Stimulated activated CD8-positive, alpha-beta memory T cell treated with anti-CD3 and anti-CD28 coated beads, Interleukin-15, amount 100 ng/mL, for 1 hour (primary cell): ENCODE measurements at places on chromosomes 16 and 17.

DNA sequence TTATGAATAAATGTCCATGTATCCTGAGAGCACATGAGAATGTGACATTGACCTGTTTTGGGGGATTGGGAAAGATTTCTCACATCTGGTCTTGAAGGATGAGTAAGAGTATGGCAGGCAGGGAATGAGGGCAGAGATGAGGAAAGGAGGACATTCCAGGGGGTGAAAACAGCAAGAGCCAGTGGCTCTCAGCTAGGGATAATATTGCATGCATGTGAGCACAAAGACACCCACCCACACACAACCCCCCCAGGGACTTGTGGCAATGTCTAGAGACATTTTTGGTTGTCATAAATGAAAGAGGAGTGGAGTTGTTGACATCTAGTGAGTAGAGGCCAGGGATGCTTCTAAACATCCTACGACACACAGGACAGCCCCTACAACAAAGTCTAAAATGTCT, 6.0 kb downstream of the MYO1D start:
- DNase-seq = no peak

DNA sequence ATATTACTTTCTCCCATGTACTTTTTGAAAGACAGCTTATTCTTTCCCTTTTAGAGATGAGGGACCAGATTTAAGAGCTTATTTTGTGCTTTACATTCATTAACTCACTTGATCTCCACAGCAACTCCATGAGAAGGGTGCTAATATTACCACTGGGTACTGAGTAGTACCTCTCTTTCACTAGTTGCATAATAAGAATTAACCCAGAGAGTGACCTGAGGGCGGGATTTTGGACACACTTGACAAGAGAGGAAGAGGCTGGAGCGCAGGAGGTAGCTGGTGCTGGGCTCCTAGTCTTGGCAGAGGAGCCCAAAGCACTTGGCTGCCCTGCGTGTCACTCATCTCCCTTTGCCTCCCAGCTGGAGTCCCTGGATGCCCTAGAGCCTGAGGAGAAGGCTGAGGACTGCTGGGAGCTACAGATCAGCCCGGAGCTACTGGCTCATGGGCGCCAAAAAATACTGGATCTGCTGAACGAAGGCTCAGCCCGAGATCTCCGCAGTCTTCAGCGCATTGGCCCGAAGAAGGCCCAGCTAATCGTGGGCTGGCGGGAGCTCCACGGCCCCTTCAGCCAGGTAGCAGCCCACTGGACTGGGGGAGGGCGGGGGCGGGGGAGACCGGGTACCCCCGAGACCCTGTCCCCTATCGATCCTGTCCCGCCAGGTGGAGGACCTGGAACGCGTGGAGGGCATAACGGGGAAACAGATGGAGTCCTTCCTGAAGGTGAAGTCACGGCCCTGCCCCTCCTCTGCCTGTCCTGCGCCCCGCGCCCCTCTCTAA, 1.7 kb upstream of the MAZ start:
- DNase-seq = no peak

DNA sequence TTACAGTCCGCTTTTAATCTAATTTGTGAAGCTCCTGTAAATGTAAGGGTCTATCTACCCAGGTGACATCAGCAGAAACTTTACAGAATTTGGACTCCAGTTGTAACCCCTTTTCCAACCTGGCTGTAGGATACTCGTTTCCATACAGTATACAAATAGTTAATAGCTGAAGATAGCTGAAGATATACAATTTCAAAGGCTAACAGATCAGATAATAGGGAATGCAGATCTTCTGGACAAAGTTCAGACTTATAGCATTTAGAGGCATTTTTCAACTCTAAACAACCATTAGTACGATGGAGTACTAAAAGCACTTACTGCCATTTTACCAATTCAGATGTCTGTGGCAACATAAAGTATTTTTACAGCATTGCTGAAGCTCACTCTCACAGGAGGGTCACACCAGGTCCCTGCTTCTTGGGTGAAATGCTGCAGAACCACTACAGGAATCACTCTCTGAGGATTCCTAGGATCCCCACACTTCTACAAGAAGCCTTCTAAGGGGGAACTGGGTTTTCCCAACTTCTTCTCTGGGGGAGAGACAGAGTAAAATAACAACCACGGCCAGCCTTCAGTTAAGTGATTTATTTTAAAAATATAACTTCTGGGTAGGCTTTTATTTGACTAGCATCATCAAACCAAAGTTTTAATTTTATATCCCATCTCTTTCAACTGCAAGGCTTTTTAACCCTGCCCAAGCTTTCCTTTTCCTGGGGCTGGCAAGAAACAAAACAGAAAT, 2.9 kb downstream of the VEZF1 start:
- DNase-seq = no peak

DNA sequence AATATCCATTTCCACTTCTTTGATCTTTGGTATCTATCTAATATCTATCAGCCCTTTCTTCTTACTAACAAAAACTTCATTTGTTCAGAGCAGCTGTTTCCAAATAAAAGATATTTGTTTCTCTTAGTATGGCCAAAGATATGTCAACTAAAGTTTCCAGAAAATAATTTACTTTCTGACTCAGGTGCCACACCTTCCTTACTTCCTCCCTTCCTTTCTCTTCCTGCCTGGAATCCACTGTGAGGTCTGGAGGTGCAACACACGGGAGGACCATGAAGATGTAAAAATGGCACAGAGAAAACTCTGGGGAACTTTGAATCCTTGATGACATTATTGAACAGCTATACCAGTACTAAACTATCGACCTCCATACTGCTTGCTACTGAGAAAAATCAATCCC, 14.0 kb downstream of the MED13 start:
- DNase-seq = no peak

DNA sequence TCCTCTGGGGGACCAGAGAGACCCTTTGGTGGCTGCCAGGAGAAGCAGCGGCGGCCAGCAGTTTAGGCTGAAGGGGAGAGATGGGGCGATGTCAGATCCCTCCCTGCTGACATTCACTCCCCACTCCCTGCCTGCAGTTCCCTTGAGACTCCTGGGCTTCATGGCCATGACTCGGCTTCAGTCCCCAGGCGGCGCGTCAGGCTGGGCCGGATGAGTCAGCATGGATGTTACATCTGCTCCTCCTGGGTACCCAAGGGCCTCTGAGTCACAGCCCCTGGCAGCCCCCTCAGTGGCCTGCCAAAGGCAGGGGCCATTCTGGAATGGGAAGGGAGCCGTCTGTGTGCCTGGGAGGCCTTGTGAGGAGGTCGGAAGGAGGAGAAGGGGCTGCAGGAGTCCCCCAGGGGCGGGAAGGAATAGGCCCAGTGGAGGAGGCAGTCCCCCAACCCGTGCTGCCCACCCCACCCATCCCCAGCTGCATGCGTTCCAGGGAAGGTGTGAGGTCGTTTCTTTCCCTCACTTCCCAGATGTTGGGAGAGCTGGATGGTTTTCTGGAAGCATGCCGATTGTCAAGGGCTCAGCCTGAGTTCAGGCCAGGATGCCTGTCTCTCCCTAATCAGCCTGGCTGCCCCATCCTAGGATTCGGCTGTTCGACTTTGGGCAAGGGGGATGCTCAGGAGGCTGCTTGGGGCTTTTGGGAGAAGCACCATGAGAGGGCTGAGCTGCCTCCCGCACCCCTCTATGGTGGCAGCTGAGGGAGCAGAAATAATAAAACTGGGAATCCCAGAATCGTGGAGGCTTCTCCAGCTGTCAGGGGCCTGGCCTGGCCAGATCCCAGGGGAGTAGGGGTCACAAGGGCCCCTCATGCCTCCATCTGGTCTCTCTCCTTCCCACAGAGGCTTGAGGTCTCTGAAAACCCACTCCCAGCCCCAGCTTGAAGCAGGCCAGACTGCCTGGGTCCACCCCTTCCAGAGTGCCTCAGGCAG, 9.7 kb downstream of the RHBDL3 start:
- DNase-seq = no peak

DNA sequence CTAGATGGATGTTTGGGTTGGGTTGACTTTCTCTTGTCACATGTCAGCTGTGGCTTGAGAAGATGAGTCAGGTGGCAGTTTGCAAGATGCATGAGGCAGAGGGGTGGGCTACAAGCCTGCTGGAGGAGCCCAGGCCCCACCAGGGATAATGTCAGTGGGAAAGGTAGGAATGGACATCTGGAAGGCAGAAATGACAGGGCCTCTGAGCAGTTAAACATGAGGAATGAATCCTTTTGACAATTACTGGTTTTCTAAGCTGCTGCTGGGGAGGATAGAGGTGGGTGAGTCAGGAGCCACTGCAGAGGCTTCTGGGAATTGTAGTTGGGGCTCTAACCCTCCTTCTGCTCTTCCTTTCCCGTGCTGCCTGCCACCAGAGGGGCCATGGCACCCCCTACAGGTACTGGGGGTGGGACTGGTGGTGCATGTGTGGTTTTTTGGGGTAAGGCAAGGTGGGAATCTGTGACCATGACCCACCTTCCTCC, 15.7 kb downstream of the SLC52A1 start:
- no peak for DNase-seq
